ENCODE measurements at places on chromosomes 3 and 15.

DNA sequence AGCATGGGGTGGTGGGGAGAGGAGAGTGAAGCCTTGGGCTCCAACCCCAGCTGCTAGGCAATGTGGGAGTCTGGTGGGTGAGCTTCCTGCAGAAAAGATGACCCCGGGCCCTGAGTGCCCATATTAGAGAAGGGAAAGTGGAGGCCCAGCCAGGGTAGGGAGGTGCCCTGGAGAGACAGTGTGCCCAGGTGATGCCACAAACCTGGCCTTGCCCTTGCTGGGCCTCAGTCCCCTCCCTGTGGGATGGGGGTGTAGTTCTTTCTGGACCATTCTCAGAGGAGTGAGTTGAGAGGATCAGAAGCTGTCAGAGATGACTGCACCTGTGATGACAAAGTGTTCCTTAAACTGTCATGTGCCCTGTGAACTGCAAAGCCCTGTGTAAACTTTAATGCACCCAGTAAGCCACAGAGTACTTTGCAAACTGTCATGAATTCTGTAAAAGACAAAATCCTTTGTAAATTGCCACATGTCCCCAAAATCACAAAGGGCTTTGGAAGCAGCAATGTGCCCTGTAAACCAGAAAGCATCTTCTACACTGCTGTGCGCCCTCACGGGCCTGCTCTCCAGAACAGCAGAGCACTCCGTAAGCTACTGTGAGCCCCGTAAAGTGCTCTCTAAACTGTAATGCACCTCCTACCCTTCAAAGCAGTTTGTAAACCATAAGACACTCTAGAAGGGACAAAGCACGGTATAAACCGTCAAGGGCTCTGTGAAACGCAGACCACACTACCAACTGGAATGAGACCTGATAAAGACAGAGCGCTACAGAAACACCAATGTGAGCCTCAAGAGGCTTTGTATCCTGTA, 51.3 kb upstream of the FGD5 start:
- no peak for DNase-seq

GRCh38 chr15:70794596-70795310, 31.4 kb upstream of the UACA start:
- peak; percentile 77 for DNase-seq

- no peak for DNase-seq
Measured at GRCh38 chr3:181987736-181988135, 276.0 kb downstream of the SOX2 start.

- DNase-seq = no peak
Measured at GRCh38 chr3:122563717-122564025, 429 bp downstream of the PARP9 start.

- DNase-seq = no peak
Measured at GRCh38 chr15:74482661-74483060, 21.7 kb upstream of the UBL7 start.

GRCh38 chr3:126306888-126307482, 50.2 kb downstream of the KLF15 start:
- DNase-seq = no peak

DNA sequence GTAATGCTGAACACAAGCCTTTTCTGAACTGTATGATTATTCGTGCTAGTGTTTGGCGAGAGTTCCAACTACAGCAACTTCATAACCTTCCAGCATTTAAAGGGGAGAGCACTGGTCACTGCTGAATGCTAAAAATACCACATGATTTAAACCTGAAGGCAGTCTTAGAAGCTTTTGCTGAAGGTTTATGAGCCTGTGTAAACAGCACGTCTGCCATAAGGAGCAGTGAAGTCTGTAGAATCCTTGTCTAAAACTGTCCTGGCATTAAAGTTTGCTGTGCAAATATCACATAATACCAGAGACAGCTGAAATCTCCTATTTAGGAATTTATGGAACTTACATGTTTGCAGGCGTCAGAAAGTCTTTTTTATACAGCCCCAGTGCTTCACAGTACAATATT, 5.9 kb downstream of the SATB1 start:
- DNase-seq = no peak

DNA sequence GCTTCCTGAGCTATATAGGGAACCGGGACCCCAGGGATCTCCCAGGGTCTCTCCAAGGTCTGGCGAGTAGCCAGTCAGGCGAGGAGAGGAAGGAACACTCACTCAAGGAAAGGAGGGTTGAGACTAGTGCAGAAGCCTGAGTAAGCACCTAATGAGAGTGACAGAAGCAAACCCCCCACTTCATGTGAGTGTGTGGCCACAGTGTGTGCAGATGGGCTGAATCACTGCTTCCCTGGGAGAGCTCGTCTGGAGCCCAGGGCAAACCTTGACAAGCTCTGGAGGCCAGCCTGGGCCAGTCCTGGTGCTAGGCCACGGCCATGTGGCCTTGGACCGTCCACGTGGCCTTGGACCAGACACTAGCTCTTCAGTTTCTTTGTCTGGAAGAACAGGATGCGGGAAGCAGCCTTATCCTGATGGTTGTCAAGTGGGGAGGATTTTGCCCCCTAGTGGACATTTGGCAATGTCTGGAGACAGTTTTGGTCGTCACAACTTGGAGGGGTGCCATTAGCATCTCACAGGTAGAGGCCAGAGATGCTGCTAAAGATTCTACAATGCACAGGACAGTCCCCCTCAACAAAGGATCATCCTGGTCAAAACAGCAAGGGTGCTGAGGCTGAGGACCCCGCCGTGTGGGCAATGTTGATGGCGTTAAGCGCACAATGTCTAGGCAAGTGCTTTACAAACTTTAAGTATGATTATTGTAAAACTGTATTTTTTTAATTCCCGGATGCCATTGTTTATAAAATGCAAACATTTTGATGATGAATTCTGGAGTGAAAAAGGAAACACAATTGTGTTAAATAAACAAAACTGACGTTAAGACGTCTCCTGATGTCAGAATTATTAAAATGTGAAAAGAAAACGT, 34.8 kb upstream of the CTSH start:
- peak; percentile 52 for DNase-seq

DNA sequence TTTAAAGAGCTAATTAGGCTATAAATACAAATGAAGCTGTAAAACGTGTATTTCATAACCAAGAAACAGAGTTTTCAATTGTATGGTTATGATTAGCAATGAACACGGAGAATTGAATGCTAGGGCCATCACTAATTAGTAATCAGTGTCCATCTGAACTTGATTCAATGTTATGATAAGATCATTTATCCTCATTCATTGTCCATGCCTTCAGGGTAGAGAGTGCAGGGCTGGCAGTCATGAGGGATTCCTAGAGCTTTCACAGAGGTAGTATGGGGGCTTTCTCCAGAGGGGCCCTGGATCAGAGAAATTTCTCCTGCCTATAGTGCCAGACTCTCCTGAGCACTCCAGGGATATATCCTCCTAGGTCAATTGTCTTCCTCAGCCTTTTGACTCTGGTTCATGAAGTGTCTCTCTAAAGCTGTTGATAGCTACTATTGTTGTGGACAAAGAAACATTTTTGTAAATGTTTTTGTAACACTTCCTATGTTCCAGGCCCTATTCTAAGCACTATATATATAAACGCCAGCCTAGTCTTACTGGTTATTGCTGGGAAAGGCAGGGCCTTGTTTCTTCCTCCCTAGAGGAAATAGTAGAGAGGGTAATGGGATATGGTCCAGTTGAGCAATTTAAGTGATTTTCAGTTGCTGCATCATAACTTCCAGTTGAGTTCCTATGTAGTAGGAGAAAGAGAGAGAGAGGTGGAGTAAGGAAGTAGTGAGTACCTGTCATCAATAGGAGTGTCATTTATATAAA, 249.0 kb downstream of the NFKBIZ start:
- no peak for DNase-seq

- DNase-seq = peak; percentile 53
Measured at GRCh38 chr3:148075771-148076716, 621.7 kb upstream of the AGTR1 start.

- no peak for DNase-seq
Measured at GRCh38 chr15:101267320-101268104, 9.8 kb downstream of the SELENOS start.

GRCh38 chr3:186648851-186649250, 8.7 kb downstream of the FETUB start:
- DNase-seq = no peak

- DNase-seq = peak; percentile 77
Measured at GRCh38 chr3:109161487-109162123, 25.1 kb downstream of the C3orf85 start.

DNA sequence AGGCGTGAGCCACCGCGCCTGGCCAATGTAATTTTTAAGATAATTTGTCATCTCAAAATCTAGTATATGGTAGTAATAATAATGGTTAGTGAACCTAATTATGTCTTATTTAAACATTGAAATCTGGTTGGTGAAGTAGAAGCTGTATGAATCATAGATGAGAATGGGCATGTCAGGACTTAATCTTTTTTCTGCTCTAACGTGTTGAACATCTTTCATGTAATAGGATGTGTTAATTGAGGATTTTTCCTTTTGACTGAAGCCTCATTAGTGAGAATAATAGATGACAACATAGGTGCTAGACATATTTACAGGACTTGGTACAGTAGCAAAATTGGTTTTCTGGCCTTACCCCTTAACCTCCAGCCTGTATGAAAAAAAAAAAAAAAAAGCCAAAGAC, 835.6 kb downstream of the IGSF11 start:
- no peak for DNase-seq

DNA sequence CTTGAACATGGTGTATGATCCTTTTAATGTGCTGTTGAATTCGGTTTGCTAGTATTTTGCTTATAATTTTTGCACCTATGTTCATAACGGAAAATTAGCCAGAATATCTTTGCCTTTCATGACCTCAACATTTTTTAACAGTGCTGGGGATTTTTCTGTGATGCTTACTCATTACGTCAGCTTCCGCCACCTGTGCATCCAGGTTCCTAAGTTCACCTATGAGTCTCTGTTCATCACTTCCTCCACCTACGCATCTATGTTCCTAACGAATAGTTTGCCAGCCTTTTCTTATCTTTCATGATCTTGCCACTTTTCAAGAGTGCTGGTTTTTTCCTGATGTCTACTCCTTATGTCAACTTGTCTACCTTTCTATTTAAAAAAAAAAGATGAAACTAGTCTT, 16.5 kb downstream of the AADACL2 start:
- no peak for DNase-seq
